Occipital lobe (tissue), 3 donors: ENCODE measurements at places on chromosomes 1 and 21.
A peak's percentile ranks its signal among the peaks of the same experiment; 100 is the strongest.

GRCh38 chr1:15820478-15820877 is 13.0 kb upstream of the UQCRHL start:
- DNase-seq, result no peak

- no peak for DNase-seq
Measured at GRCh38 chr1:214844319-214844718, 238.2 kb upstream of the KCNK2 start.

GRCh38 chr1:112998592-112999235 is 42.7 kb upstream of the SLC16A1 start:
- peak; percentile 12 for DNase-seq

DNA sequence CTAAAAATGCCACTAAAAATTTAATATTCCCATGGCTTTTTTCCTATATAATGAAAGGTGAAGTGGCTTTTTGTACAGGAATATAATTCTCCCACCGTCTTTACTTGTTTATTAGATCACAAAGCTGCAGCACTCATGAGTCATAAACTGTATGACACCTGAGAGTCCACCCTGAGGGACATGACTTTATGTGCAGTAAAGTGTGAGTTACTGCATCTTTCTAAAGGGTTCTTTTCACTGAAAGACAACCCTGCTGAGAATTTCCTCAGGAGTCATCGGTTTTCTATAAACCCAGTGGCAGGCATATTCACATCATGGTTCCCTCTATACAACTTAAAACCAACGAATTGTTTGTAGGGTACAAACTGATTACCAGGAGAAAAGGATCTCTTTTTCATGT is 77.4 kb downstream of the APP start:
- DNase-seq, result no peak

- no peak for DNase-seq
Measured at GRCh38 chr1:12345350-12346217, 115.8 kb downstream of the VPS13D start.

GRCh38 chr1:77900687-77901293 is 12.4 kb downstream of the NEXN start:
- peak; percentile 5 for DNase-seq

GRCh38 chr21:42666925-42667324 is 13.5 kb downstream of the PDE9A start:
- peak; percentile 63 for DNase-seq

DNA sequence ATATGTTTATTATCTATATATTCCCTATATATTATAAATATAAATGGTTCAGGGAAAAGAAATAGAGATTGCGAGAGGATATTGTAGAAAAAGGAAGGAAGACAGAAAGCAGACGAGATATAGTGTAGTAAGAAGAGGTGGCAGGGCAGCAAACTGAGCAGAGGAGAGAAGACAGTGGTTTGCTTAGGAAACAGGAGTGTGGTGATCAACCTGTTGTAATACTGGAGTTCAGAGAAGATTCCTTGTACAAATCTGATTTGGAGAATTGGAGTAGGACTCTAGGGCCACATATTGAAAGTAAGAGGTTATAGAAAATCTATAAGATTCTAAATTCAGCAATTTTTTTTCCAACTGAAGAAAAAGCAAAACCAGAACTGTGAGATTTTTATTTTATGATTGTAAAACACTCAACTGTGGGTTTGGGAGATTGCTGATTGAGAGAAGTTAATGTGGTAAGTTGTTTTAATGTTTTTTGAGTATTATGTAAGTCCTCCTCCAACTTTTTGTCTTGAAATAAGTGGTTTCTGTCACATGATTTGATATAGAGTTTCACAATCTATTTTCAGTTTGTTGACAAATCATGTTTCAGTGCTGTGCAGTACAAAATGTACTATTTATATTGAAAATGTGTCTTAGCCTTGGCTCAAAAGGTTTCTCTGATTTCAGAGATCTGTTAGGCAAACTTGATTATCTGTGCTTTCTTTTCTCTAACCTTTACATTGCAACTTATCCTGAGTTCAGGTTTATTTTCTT is 9.6 kb upstream of the AMY2B start:
- no peak for DNase-seq

DNA sequence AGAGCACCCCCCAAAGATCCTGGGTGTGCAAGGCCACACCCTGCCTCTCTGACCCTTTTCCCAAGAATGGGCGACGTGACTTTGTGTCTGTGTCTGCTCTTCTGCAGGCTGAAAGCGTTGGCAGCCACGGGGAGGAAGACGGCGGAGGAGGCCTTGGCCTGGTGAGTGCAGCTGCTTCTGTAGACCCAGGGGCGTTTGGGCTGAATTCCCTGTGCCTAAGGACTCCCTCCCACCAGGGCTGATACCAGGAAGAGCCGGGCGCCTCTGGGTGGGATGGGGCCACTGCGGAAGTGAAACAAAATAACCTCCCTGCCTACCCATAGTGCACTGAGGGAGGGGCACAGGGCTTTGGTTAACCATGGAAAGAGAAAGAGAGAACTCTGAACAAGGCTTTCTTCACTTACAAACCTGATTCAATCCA is 2.5 kb downstream of the UBASH3A start:
- DNase-seq, result no peak

GRCh38 chr1:115241309-115241708 is 96.7 kb downstream of the NGF start:
- DNase-seq, result no peak

DNA sequence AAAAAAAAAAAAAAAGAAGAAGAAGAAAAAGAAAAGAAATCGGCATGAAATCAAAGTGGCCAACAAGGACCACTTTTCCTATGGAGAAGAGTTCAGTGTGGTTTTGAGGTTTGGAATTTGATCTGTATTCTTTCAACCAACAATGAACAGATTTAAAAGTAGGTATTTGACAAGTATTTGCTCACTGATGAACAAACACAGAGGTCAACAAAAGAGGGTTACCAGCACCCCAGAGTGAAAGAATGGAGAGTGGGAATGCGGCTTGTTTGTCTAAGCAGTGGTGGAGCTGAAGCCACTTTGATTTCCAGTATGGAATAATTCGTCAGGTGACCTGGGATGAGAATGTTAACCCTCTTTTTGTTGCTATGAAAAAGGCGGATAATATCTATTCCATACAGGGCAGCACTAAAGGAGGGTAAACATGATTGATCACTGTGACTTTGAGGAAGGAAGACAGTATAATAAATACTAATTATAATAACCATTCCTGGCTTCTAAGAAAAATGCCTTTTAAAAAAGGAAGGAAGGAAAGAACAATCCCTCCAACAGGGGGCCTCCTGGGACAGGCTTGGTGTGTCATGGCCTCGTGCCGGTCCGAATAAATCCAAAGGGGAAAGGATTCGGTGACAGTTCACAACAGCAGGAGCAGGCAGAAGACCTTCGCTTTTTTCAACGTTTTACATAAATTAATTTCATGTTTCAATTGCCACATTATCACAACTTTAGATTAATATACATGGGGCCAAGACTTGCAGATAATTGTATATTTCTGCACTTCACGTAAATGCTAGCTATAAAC is 37.2 kb upstream of the SIM2 start:
- no peak for DNase-seq

DNA sequence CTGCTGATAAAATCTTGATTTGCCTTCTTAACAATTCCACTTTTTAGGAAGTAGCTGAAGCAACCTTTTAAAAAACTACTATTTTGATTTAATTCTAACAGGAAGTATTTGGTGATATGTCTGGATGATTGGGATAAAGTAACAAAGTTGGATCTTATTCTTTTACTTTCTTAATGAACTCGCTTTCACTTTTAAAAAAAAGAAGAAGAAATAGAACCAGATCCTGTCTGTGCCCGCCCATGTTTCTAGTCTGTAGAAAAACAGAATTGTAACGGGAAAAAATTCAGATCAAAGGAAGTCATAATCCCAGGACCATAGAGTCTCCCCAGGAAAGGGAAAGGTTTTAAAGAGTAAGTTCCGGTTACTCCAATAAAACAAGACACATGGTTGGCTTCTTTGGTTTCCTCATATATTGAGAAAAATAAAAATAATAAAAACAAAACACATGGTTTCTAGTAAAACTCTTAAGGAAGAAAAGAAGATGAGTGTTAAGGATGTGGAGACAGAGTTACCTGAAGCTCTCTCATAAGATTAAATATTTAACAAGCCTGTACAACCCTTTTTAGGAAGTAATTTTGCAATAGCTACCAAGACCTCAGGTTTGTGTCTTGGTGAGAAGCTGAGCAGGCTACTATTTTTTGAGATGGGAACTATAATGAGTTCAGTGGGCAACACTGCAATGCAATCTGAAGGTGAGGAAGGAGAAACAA is 4.9 kb downstream of the CD48 start:
- DNase-seq, result no peak

DNA sequence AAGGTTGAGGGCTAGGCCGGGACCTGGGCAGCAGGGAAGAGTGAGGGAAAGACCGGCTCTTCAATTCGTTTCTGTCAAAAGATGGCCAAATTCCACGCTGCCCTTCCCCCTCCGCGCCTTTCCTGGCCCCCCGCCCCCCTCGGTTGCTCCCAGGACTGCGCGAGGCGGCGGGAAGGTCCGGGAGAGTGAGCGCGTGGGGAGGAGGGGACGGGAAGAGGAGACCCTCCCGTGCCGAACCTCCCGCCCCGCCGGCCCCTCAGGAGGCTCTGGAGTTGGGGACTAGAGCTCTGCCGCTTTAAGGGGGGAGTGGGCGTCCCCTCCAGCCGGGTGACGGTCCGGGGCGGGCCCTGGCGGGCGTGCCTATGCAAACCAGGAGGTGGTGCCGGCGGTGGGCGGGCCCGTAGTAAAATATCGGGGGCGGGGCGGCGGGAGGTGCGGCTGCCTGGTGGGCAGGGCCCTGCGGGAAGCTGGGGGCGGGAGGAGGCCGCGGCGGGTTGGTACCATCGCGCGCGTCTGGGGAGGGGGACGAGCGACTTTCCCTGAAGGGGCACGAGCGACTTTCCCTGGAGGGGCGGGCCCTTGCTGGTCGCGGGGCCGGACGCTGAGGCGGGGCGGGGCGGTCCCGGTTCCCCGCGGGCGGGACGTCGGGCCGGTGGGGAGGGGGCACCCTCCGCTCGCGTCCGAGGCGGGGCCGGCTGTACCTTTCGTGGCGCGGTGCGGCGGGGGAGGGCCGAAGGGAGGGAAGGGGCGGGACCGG is 58.2 kb downstream of the BCL9 start:
- peak; percentile 97 for DNase-seq

- no peak for DNase-seq
Measured at GRCh38 chr1:6183520-6183989, 3.4 kb upstream of the CHD5 start.

DNA sequence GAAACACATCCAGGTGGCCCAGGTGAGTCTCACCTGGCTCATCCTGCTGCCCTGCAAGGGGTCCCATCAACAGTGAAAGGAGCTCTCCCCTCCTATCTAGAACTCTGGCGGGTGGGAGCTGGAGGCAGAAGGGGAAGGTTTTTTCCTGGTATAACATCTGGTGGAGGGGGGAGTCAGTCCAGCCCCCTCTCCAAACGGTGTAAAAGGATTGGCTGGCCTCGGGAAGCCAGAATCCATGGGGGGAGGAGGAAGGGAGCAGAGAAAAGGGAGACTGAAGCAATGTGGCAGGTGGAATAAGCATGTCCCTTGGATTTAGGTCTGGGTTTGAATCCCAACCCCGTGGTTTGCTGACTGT is 1.2 kb upstream of the CAMK2N1 start:
- DNase-seq, result no peak

GRCh38 chr1:234957330-234958065 is 171.1 kb downstream of the TOMM20 start:
- DNase-seq, result no peak

GRCh38 chr1:16068356-16069270 is 4.8 kb downstream of the FAM131C start:
- DNase-seq, result no peak

- no peak for DNase-seq
Measured at GRCh38 chr1:55696891-55697290, 481.7 kb upstream of the USP24 start.

GRCh38 chr21:38804789-38805327 is 871 bp upstream of the ETS2 start:
- peak; percentile 55 for DNase-seq

DNA sequence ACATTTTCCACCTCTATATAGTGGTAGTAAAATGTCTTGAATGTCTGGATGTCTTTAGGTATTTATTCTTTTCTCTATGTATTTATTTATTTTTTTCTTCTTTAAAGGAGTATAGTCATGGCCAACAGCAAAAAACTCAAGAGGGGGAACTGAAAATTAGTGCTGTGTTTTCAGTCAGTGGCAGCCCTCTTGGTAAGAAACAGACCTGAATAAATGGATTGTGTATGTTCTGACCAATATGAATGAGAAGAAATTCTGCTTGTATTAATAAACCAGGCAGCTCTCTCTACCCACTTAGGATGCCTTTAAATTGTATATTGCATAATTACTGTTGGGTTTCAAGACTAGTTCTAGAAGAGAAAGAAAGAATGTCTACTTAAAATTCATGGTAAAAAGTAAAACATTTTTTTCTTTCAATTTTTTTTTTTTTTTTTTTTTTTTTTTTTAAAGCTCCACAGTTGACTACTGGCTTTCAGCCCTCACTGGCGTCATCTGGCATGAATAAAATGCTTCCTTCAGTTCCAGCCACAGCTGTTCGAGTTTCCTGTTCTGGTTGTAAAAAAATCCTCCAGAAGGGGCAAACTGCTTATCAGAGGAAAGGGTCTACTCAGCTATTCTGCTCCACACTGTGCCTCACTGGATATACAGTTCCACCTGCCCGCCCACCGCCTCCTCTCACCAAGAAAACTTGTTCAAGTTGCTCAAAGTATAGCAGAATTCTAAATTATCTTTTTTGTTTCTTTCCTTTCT is 101.6 kb downstream of the ZMYM4 start:
- DNase-seq, result peak; percentile 9

DNA sequence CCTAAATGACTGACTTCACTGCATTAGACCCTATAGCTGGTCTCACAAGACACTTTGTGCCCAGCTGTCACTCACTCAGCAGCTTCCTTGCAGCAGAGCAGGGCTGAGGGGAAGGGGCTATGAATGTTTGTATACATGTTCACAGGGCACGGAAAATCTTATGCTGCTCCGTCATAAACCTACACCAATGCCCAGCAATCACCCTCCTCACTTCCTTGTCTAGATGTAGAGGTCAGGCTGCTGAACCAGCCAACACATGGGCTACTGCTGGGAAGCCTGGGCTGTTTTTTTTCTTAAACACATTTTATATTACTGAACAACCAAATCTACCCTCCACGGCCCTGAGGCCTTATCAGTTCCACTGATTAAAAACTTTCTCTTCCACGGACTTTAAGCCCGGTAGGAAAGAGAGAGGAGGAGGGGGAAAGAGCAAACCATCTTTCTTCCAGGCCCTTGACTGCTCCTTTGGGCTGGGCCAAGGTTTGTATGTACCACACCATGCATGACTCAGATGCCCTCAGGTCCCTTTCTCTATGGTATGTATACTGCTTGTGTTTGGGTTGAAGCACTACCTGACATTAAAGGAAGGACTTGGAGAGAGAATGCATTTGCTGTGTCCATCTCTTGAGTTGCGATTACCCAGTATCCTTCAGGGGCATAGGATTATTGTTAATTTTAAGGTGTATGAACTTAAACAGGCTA is 12.7 kb downstream of the MTFR1L start:
- no peak for DNase-seq

GRCh38 chr1:19037659-19038058 is 81.2 kb upstream of the IFFO2 start:
- DNase-seq, result no peak

- no peak for DNase-seq
Measured at GRCh38 chr1:64692911-64693310, 52.0 kb upstream of the RAVER2 start.
